ENCODE measurements at places on chromosomes 5 and 9. TPM values are rescaled to one million over a fixed set of nuclear protein-coding genes. Genes with fewer than 3 reads are reported as not detected.

- no peak for DNase-seq
Observed at GRCh38 chr9:37167456-37168047, 47.2 kb downstream of the ZCCHC7 start.

GRCh38 chr5:151862811-151863472 lies 61.7 kb downstream of the GLRA1 start:
- DNase-seq: no peak

GRCh38 chr9:80231318-80232236 lies 659.8 kb downstream of the TLE4 start:
- no peak for DNase-seq

C7 gene
- 272 TPM for total RNA-seq

TPPP gene
- 39.7 TPM for total RNA-seq
